ENCODE measurements at places on chromosomes 3 and 15.

GRCh38 chr3:14133188-14133800 is 8.4 kb downstream of the TMEM43 start:
- DNase-seq = no peak

DNA sequence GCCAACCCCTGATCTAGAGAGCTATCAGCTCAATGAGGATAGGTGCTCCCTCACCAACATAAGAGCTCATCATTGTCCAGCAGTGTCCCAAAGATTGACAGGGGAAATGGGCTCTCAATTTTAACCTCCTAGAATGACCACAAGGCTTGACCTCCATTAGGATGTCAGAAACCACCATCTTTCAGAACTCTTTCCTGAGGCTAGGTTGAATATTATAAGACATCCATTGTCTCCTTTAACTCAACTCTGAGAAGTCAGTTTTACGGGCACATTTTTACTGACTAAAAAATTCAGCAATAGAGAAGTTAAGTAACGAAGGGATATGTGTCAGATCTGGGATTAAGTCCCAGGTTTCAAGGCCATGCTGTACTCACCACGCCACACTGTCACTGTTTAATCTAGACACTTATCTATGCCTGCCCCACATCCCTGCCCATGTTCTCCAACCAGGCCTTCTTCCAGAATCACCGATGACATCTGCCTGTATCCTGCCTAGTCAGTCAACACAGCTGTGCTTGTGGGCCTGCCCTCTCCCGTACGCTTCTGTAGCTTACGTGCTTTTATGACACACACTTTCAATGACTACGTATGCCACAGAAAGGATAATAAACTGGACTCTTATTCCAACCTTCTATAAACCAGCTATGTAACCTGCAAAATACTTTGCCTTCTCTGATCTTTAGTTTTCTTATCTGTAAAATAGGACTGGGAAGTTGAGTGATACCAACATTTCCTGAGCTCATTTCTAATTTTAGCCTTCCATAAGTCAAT is 17.1 kb upstream of the MUC13 start:
- no peak for DNase-seq

- DNase-seq = no peak
Observed at GRCh38 chr3:189272500-189273119, 100.8 kb downstream of the TPRG1 start.

DNA sequence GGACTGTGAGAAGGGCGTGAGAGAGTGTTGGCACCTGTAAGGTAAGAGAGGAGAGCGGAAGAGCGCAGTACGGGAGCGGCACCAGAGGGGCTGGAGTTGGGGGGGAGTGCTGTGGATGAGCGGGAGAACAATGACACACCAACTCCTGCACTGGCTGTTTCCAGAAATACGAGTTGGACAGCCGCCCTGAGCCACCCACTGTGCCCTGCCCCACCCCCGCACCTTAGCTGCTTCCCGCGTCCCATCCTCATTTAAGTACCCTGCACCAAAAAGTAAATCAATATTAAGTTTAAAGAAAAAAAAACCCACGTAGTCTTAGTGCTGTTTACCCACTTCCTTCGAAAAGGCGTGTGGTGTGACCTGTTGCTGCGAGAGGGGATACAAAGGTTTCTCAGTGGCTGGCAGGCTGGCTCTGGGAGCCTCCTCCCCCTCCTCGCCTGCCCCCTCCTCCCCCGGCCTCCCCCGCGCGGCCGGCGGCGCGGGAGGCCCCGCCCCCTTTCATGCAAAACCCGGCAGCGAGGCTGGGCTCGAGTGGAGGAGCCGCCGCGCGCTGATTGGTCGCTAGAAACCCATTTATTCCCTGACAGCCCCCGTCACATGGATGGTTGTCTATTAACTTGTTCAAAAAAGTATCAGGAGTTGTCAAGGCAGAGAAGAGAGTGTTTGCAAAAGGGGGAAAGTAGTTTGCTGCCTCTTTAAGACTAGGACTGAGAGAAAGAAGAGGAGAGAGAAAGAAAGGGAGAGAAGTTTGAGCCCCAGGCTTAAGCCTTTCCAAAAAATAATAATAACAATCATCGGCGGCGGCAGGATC is at the start of gene SOX2:
TSS of gene SOX2 (plus strand) at position 601 of the 811 bp plus-strand sequence. CDS start 436 bp downstream, outside the sequence.
- DNase-seq = no peak

DNA sequence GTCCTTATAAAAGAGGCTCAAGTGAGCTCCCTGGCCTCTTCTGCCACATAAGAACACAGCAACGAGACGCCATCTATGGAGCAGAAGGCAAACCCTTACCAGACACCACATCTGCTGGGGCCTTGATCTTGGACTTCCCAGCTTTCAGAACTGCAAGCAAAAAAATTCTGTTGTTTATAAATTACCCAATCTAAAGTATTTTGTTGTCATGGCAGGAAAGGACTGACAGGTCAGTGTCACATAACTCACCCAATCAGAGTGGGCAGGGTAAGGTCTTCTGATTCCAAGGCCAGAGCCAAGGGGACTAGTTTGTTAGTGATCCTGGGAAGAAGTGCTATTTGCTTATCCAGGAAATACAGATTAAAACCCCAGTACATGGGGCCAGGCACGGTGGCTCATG is 98.9 kb downstream of the HMG20A start:
- DNase-seq = no peak

DNA sequence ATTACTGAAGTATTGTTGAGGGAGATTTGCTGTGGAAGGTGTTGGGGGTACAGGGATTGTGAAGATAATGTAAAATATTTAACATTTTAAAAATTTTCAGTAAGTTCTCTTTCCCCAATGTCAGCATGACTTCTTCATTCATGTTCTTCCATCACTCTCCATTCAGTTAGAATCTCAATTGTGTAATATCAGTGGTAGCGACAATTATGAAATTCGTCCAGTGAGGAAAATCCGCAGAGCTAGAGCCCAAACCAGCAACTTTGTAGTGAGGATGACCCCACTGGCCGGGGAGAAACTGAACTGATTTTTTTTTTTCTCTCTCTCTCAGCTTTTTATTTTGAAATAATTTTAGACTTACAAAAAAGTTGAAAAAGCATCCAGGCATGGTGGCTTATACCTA is 171.7 kb downstream of the PGPEP1L start:
- no peak for DNase-seq

GRCh38 chr3:66200147-66200546 is 20.7 kb upstream of the SLC25A26 start:
- DNase-seq = no peak

DNA sequence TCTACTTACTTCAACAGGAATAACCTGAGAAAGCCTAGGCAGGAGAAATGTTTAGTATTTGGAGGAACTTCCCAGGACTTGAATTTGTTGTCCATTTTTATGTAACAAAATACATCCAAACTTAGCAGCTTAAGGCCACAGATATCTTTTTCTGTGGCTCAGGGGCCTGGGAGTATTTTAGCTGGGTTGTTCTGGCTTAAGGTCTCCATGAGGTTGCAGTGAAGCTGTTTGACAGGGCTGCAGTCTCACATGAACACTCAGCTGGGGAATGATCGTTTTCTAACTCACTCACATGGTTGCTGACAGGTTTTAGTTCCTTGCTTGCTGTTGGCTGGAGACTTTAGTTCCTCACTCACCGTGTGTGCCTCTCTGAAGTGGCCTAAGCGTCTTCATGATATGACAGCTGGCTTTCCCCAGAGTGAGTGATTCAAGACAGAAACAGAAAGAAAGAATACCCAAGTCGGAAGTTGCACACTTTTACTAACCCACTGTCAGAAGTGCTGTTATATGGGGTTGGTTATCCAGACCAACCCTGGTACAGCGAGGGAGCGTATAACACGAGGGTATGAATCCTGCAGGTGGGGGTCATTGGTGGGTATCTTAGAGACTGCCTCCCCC is 229.7 kb upstream of the TBL1XR1 start:
- no peak for DNase-seq

DNA sequence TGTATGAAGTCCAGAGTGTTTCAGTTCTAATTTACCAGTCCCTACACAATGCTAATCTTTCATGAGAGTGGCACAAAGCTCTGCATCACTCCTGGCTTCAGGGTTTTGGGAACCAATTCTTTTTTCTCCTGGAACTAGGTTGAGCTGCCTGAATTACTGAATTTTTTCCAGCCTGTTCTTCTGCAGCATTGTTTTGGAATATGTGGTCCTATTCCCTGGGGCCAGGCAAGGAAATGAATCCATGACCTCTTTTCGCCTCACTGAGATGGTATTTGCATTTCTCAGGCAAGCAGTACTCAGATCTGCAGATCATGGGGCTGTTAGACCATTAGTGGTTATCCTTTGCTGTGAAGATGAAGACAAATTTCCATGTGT is 25.6 kb upstream of the GPR171 start:
- peak; percentile 57 for DNase-seq

DNA sequence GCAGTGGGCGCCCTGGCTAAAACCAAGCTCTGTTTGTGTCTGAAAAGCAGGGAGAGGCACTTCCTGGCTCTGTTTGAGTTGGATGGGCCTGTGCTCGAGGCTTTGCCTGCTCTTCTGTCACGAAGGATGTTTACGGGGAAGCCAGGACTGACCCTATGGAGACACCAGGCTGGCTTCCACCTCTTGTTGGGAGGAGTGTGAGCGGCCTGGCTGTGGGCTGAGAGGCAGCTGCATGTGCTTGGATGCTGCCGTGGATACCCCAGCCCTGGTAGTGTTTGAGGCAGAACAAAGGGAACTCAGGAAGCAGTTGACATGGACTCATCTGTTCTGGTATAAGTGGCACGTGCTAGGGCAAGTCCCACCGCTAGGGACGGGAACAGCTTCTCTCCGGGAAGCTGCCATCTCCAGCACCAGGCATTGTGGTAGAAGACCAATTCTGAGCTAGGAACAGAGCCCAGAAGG is 17.6 kb upstream of the SLC41A3 start:
- no peak for DNase-seq

GRCh38 chr15:82833362-82833682 is 23.9 kb downstream of the WHAMM start:
- DNase-seq = no peak

DNA sequence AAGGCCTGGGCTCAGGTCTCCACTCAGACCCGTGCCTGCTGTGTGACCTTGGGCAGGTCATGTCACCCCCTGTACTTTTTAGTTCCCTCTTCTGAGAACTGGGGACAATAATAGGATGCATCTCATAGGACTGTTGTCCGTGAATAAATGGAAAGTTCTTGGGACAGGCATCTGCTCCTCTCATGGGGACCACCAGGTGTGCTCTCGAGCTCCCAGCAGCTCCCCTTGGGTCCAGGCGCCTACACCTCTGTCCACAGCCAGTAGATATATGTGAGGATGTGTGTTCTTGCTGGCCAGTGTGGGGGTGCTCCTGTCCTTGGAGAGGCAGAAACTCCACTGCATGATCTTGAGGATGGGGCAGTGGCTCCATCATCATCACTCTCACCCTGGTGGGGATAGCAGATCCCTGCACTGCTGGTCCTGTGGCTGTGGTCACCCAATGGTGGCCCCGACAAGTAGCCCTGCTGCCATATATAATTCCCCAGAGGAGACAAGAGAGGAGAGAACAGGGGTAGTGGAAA is 257.6 kb upstream of the TLE3 start:
- no peak for DNase-seq

DNA sequence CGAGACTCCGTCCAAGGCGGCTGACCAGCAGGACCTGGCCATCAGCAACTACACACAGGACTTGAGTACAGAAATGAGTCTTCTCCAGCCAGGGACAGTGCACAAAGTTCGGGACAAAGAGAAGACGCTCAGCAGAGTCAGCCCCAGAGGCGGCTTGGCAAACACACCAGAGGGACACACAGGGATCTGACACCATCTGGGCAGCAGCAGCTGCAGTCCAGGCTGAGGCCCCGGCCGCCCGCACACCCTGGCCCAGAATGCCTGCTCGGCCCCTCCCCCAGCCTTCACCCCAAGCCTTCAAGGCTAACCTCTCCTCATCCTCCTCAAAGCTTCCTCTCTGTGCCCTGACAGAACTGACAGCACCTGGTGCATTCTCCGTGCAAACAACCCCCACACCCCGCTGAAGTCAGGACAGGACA is 61.1 kb downstream of the XXYLT1 start:
- DNase-seq = no peak

- DNase-seq = no peak
Observed at GRCh38 chr15:91855241-91855640, 1.7 kb downstream of the SLCO3A1 start.

DNA sequence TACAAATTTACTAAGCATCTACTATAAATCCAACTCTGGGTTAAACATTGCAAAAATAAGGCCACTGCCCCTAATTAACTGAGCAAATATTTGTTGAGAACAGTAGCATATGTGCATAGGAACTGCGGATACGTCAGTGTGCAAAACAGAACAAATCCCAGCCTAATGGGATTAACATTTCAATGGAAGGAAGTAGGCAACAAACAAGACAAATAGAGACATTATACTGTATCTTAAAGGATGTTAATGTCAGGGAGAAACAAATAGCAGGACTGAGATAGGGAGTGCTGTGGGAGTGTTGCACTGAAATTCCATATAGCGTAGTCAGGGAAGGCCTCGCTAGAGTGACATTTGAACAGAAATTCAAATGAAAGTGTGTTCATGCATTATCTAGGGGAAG is 89.7 kb upstream of the KCNAB1 start:
- no peak for DNase-seq

GRCh38 chr3:79824166-79824565 is 56.4 kb upstream of the ROBO1 start:
- DNase-seq = no peak

- no peak for DNase-seq
Observed at GRCh38 chr3:107907996-107908395, 182.8 kb downstream of the CD47 start.

DNA sequence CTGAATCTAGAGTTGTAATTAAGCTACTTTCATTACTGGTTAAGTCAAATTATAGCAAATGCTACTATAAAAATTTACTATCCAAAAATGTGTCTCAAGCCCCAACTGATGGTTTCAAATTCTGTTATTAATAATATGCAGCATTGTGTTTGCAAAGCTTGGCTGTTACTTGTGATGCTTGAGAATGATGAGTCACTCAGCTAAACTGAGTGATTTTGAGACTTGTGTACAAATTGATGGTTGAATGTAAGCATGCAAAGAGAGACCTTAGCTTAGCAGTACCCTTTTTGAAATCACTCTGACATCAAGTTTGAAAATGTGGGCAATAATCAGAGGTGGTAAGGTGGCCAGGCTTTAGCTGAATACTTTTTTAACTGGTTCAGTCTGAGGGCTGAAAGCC is 27.6 kb downstream of the OPA1 start:
- DNase-seq = no peak

DNA sequence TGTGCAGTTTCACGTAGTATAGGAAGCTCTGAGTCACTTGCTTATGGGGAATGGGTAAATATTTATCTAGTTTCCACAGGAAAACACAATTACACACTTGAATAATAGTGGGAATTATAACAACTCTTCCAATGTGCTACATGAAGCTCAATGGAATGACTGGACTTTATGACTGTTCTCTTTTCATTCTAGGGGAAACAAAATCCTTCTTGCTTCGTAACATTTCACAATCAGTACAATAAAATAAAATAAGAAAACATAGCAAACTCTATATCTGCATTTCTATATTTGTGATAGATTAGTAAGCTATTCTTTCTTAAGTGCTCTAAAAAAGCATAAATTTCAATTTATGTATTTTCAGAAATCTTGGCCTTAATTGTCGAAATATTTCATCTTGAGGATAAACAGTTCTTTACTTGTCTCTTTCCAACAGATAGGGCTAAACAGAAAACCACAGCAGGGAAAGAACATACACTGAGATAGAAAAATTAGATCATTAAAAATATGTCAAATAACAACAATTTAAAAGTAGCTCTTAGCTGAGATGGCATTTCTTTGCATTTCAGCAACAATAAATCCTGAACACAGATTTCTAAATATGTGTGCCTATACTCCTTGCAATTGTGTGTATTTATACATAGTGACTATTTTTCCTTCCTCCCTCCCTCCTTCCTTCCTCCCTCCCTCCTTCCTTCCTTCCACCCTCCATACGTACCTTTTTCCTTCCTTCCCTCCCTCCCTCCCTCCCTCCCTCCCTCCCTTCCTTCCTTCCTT is 395.5 kb upstream of the KCNMB2 start:
- DNase-seq = no peak

- peak; percentile 41 for DNase-seq
Observed at GRCh38 chr3:23183731-23184130, 19.4 kb upstream of the UBE2E2 start.
